ENCODE measurements at places on chromosomes 4 and X.

DNA sequence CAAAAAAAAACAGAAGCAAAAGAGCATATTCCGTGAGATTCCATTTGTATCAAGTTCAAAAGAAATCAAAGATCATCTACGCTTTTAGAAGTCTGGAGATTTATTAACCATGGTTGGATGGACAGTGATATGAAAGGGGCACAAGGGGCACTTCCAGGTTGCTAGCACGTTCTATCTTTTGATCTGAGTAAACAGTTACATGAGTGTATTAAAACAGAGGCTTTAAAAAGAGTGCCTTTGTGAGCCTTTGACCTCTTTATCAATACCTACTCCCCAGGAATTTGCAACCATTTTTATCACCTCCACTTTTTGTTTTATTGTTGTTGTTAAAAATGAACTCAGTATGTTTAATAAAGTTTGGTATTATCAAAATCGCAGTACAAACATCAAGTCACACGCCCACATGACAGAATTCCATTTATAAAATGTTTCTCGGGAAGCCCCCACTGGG is 72.4 kb upstream of the UCP1 start:
- DNase-seq = no peak

DNA sequence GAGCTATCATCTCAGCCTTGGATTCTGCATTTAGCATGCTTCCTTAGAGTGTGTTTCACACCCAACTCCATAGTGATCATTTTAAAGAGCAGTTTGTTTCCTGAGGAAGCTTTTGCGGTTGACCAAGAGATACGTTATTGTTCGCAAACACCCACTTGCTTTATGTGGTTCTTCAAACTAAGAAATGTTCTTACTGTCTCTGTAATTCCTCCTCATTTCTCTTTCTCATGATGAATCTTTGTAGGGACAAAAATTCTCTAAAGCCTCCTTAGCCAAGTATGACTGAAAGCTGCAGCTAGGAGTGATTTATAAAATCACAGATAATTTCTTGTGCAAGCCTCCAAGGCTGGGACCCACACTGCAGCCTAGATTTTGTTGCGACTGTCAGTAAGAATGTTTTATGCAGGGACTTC is 10.0 kb downstream of the TNIP3 start:
- no peak for DNase-seq

GRCh38 chrX:31523884-31524536 is 452.2 kb upstream of the FTHL17 start:
- no peak for DNase-seq

- DNase-seq = no peak
Observed at GRCh38 chr4:54553001-54553400, 104.8 kb upstream of the KIT start.

GRCh38 chr4:8610858-8611616 is 18.5 kb downstream of the CPZ start:
- no peak for DNase-seq

DNA sequence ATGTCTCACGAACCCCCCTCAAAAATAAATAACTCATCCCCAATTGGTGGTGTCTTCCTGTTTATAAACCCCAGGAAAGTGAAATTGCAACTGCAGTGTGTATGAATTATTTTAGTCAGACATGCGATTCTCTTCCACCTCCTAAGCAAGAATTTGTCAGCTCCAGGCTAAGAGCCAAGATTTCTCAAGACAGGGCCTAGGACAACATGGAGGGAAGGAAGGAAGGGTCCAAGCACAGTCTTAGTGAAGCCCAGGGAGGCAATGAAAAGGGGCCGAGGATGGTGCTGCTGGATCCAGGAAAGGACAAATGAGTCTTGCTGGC is 20.0 kb downstream of the SH3KBP1 start:
- DNase-seq = no peak

- DNase-seq = no peak
Observed at GRCh38 chr4:8044699-8045098, 105.0 kb upstream of the AFAP1 start.

DNA sequence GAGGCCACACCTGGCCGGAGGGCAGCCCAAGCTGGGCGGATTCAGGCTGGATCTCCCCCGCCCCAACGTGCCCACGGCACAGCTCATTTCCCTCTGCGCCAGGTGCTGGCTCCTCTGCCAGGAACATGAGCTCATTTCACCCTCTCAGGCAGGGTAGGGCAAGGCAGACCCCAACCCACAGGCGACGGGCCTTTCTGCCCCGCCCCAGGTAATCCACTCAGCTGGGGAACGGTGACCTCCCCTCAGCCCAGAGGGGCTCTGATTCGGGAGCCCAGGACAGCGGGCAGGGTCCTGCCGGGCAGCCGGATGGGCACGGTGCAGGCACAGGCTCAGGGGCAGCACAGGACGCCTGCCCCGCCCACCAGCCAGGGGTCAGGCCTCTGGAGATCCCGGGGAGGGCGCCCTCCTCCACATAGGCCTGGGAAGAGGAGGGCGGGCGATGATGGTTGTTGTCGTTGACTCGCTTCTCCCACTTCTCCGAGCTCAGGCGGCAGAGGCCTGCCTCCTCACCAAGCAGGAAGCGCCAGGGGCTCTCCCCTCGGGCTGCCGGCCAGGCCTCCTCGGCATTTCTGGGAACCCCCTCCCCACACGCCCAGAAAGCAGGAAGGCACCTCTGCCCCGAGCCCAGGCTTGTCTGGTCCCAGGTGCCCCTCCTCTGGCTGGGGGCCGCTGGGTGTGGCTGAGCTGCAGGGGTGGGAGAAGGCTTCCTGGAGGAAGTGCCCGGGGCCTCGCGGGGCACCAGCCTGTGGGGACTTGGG is 31.1 kb downstream of the TACC3 start:
- peak; percentile 16 for DNase-seq

- DNase-seq = peak; percentile 88
Observed at GRCh38 chr4:53098681-53099121, 236.6 kb downstream of the RASL11B start.

GRCh38 chr4:67160394-67160793 is 384.9 kb downstream of the CENPC start:
- no peak for DNase-seq

- no peak for DNase-seq
Observed at GRCh38 chr4:661881-662761, 12.0 kb downstream of the ATP5ME start.

GRCh38 chr4:124092101-124092500 is 620.4 kb downstream of the ANKRD50 start:
- no peak for DNase-seq

- no peak for DNase-seq
Observed at GRCh38 chr4:152090543-152090942, 329.7 kb upstream of the GATB start.

DNA sequence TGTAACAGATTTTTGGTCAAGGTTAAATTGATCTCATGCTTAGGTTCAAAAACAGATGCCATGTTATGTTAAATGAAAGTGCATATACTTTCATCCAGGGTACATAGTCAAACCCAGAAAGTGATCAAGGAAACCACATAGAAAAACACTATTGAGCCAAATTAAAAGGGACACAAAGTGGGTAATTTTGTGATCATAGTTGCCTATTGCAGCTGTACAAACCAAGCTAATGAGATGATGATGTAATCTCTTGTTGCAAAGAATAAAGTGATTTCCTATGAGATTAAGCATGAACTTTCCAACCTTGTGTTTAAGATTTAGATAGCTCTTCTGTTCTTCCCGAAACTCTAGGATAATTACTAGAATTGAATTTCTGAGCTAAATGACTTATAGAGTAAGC is 20.2 kb upstream of the LIMCH1 start:
- no peak for DNase-seq

- no peak for DNase-seq
Observed at GRCh38 chr4:24141836-24142235, 252.0 kb upstream of the PPARGC1A start.

DNA sequence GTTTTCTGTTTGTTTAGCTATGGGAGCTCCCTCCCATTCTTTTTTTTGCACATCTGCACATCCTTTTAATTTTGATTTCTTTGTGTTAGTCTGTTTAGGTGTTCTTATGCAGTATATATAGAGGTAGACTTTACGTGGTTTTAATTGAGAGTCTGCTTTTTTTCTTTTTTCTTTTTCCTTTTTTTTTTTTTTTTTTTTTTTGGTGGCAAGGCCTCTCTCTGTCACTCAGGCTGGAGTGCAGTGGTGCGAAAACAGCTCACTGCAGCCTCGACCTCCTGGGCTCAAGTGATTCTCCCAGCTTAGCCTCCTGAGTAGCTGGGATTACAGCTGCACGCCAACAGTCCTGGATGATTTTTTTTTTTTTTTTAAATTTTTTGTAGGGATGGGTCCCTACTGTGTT is 68.2 kb downstream of the FAM193A start:
- no peak for DNase-seq

DNA sequence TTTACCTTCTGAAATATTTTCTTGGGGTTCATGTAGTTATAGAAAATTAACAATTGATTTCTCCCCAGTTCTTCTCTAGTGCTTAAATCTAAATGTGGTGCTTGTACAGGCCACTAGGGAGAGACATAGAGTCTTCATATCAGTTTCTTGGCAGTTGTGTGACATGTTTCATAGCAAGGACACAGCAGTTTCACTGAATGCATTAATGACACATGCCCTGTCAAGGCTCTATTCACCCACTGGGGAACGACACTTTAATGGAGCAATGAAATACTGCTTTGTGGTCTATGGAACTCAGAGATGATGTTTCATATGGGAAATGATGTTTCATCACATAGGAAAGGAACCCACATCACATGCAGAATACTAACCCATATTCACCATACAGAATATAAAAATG is 2.8 kb downstream of the VEGFC start:
- DNase-seq = peak; percentile 81

DNA sequence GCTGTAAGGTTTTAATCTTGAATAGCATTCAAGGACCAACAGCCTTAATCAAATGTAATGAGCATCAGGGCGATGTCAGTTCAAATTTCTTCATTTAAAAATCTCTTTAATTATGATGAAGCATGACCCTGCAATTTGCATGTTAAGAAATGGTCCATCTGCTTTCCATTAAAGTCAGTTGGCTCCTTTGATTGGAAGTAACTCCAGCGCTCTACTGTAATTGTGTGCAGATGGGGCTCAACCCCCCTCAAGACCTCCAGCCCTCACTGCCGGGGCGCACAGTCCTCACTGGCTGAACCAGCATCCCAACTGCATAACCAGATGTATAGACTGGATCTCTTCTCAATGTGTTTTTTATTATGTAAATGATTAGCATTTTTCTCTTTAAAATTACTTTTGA is 126.9 kb downstream of the VCX3B start:
- no peak for DNase-seq

GRCh38 chr4:96039803-96040436 is 200.0 kb downstream of the PDHA2 start:
- DNase-seq = no peak

Data from endothelial cell of umbilical vein (primary cell).